Body of pancreas (tissue), 4 donors: ENCODE measurements at places on chromosomes 1 and 21. TPM values are rescaled to one million over a fixed set of nuclear protein-coding genes. Genes with fewer than 3 reads are reported as not detected.

Gene ZCCHC17
- total RNA-seq, result 8.0 TPM

Gene TBX15
- not detected for total RNA-seq

GRCh38 chr1:25105836-25106235 is 126.5 kb downstream of the SYF2 start:
- H3K4me3 ChIP-seq, result no peak overlapping the region
- no peaks in the 10 kb centered on the region for H3K27me3 ChIP-seq
- H3K4me1 ChIP-seq, result no peaks in the 10 kb centered on the region
- no peak overlapping the region for H3K27ac ChIP-seq
- no peak for DNase-seq
- H3K36me3 ChIP-seq, result no peaks in the 10 kb centered on the region

GRCh38 chr1:195462152-195462551 is 1146.1 kb downstream of the KCNT2 start:
- H3K27me3 ChIP-seq, result no peaks in the 10 kb centered on the region
- H3K4me3 ChIP-seq, result no peak overlapping the region
- H3K4me1 ChIP-seq, result no peaks in the 10 kb centered on the region
- no peak overlapping the region for H3K27ac ChIP-seq

DNA sequence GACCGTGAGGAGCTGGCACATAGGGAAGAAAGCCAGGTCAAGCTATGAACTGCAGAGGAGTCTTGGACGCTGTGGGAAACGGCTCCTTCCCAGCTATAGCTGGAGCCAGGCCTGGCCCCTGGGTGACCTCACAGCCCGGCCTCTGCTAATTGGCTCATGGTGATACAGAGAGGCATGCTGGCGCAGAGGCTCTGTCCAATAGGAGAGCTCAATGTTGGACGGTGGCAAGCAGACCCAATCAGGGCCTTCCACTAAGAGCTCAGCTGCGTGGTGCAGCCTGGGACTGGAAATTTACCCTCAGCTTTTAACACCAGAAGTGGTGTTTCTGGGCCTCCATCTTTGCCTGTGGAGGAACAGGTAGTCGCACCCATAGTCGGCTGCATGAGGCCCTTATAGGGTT is 64.4 kb upstream of the GRHL3 start:
- no peaks in the 10 kb centered on the region for H3K27me3 ChIP-seq
- no peaks in the 10 kb centered on the region for H3K36me3 ChIP-seq
- DNase-seq, result no peak

DNA sequence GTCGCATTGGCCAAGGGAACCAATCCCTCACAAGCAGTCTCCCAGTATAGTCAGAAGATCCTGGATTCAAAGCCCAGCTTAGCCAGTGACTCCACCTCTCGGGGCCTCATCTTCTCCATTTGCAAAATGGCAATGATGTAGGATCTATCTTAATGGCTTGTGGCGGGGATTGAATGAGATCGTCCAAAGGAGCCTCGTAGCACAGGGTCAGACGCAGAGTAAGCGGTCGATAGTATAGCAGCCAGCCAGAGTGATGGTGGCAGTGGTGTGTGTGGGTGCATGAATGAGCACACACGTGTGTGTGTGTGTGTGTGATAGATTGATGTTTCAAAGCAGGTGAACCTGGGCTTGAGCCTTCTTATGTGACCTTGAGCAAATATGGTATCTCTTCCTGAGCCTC is 79.8 kb upstream of the WNT4 start:
- H3K27ac ChIP-seq, result no peak overlapping the region
- no peak overlapping the region for H3K4me3 ChIP-seq
- no peaks in the 10 kb centered on the region for H3K36me3 ChIP-seq

DNA sequence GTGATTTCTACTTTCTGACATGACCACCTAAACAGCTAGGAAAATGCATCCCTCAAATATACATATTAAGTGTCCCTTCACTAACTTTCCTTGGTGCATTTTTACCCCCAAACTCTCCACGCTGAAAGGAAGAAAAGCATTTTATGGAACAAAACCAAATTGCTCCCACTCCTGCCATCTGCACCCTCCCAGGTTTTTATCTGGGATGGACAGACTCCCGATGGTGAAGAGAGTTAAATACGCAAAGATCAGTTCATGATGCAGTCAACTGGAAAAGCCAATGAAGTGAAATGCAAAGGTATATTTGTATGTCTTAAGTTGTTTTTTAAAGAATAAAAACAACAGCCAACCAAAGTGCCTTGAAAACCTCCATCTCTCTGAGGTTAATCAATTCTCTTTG is 2.7 kb downstream of the DSTYK start:
- no peak overlapping the region for H3K27ac ChIP-seq
- H3K4me1 ChIP-seq, result peaks cover 12% of the 10 kb centered on the region
- no peaks in the 10 kb centered on the region for H3K27me3 ChIP-seq

DNA sequence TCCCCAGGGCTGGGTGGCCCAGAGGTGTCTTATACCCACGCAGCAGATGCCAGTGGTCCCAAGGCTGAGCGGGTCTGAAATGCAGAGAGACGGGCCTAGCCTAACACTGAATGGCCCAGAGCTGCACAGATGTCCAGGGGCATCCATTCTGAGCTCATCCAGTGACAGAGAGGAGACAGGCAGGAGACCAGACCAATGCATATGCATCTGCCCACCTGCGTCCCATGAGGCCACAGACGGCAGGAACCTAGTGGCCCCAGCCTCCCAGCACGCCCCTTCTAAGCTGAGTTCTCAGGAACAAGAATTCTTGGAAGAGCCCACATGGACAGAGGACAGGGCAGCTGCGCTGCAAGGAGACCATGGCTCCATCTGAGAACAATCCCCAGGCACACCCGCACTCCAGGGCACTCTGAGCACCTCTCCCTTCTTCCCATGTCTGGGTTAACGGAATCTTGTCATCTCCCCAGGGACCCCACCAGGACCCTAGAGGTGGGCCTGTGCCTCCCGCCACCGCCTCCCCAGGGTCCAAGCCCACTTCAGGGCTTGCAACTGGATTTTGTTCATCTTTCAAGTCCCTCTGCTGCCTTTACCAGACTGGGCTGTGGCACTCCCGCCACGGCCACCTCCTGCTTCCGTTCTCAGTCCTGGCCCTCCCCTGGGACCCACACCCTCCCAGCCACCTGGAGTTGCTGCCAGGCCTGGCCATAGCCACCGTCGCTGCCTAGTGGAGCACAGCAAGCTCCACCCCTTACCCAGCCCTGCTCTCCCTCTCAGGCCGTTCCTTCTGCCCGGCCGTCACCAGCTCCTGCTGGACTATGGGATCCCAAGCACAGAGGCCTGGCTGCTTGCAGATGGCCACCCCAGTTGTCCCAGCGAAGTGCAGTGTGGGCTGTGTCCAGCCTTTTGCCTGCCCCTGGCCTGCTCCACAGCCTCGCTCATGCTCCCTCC is 3.3 kb downstream of the WNT3A start:
- H3K36me3 ChIP-seq, result no peaks in the 10 kb centered on the region
- peaks cover 11% of the 10 kb centered on the region for H3K4me1 ChIP-seq
- no peak overlapping the region for H3K27ac ChIP-seq
- H3K4me3 ChIP-seq, result no peak overlapping the region
- H3K27me3 ChIP-seq, result peaks cover 14% of the 10 kb centered on the region

- no peak for DNase-seq
- no peak overlapping the region for H3K27ac ChIP-seq
- H3K4me3 ChIP-seq, result no peak overlapping the region
- H3K27me3 ChIP-seq, result no peaks in the 10 kb centered on the region
Measured at GRCh38 chr1:97999320-97999719, 78.5 kb upstream of the DPYD start.

- no peaks in the 10 kb centered on the region for H3K36me3 ChIP-seq
- H3K4me3 ChIP-seq, result no peak overlapping the region
- no peak overlapping the region for H3K27ac ChIP-seq
- H3K27me3 ChIP-seq, result no peaks in the 10 kb centered on the region
- DNase-seq, result no peak
Measured at GRCh38 chr21:19045876-19046275, 642.3 kb upstream of the TMPRSS15 start.

DNA sequence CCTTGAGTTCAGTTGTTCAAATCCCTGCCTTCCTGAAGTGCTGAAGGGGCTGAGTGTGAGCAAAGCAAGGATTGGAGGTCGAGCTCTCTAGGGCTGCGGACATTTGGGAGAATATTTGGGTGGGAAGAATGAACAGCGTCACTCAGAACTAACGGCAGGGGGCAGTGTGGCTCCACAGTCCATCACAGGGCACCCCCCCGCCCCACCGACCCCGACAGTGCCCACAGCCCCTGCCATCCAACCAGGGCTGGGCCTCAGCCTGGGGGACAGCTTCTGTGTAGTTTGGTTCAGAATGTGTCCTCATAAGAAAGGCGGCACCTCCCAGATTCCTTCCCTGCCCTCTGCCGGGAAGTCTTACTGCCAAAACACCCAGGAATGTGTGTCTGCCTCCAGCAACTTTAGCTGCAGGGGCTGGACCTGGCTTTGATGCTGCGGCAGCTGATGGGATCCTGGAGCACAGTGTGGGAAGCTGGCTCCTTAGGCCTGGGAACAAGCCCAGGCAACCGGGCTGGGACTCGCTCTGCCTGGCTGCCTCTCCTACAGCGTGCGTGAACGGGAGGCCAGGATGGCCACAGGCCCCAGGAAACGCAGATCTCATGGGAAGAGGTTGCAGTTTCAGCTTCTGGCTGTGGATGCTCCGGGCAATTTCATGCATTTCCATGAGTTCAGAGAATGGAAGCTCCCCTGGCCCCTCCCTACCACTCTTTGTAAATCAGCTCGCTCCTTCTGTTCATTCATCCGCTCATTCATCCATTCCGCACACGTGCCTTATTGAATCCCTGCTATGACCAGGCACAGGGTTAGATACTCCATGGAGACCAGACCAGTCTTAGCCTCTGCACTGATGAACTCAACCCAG is 104.9 kb upstream of the TMPRSS2 start:
- no peak overlapping the region for H3K4me3 ChIP-seq
- H3K4me1 ChIP-seq, result peaks cover 21% of the 10 kb centered on the region
- no peaks in the 10 kb centered on the region for H3K36me3 ChIP-seq
- H3K27ac ChIP-seq, result peak overlapping the region; percentile 9

DNA sequence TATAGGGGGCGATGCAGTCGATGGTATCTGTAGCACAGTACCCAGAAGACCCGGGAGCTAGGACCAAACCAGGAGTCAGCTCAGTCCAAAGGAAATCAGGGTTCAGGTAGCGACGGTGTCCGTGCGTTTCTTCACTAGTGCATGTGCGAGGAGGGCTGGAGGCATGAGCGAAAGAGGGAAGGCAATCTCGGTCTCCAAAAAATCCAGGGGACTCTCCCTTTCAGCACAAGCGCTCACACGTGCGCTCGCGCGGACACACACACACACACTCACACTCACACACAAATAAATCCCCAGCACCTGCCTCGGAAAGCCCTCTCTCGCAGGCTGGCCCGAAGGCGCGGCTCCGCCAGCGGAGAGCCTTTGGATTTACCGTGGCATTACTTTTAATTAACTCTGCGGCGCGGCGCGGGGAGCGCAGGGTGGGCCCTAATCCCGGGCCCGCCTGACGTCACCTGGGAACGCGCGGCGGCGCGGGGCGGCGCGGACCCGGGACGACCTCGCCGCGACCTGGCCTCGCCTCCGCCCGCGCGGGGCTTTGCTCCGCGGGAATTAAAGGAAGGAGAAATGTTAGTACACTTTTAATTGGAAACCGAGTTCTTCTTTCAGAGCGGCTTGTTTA is 121.2 kb downstream of the LMX1A start:
- H3K27me3 ChIP-seq, result peaks cover 5% of the 10 kb centered on the region
- H3K4me1 ChIP-seq, result peaks cover 17% of the 10 kb centered on the region
- peak overlapping the region; percentile 26 for H3K4me3 ChIP-seq
- peak; percentile 26 for DNase-seq
- H3K36me3 ChIP-seq, result no peaks in the 10 kb centered on the region

DNA sequence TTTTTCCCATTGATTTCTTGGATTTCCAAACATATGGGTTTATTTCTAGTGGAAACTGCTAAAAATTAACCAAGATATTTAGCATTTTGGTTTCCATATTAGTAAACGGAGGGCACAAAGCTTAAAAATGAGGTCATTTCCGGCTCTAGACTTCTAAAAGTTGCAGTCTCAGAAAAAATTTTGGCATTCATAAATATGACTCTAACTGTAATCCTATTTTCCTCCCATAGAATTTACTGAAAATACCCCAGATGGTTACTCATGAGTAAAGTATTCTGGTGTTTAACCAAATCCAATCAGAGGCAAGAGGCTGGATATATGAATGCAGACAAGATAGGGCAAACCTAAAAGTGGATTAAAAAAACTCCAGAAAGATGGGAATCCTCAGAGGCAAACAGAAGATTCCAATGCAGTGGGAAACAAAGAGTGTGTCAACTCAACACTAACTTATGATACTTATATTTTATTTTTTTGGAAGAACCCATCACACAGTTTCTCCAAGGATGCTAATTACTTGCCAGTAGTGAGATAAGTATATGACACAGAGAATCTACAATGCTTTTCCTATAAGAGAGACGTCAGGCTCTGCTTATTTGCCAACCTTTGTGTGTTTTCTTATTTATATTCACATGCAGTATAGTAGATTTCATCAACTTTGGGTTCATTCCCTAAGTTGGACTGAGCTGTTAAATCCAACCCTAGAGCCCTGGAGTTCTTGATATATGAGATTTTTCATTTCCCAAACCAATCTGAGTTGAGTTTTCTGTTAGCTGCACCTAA is 90.1 kb upstream of the BCL10 start:
- H3K36me3 ChIP-seq, result no peaks in the 10 kb centered on the region
- no peaks in the 10 kb centered on the region for H3K27me3 ChIP-seq
- no peak for DNase-seq
- no peak overlapping the region for H3K4me3 ChIP-seq

DNA sequence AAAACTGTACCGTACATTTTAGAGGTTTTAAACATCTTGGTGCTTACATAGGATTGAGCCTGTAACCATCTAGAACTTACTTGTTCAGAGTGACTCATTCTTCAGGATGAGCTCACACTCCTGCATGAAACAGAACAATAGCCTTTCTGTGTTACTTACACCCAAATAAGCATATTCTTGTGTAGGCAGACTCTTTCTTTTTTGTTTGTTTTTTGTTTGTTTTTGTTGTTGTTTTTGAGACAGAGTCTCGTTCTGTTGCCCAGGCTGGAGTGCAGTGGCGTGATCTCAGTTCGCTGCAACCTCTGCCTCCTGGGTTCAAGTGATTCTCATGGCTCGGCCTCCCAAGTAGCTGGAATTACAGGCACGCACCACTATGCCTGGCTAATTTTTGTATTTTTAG is 3.8 kb upstream of the CA6 start:
- no peaks in the 10 kb centered on the region for H3K36me3 ChIP-seq
- H3K4me1 ChIP-seq, result no peaks in the 10 kb centered on the region
- DNase-seq, result no peak
- peak overlapping the region; percentile 12 for H3K27ac ChIP-seq
- H3K4me3 ChIP-seq, result no peak overlapping the region
